ENCODE measurements at places on chromosomes 2 and 18. TPM values are rescaled to one million over a fixed set of nuclear protein-coding genes. Genes with fewer than 3 reads are reported as not detected.
A peak's percentile ranks its signal among the peaks of the same experiment; 100 is the strongest.

- peak; percentile 41 for DNase-seq
Measured at GRCh38 chr2:240411261-240412160, 24.0 kb upstream of the GPC1 start.

- DNase-seq: peak; percentile 72
Measured at GRCh38 chr2:62705859-62706720, 577 bp downstream of the EHBP1 start.

DNA sequence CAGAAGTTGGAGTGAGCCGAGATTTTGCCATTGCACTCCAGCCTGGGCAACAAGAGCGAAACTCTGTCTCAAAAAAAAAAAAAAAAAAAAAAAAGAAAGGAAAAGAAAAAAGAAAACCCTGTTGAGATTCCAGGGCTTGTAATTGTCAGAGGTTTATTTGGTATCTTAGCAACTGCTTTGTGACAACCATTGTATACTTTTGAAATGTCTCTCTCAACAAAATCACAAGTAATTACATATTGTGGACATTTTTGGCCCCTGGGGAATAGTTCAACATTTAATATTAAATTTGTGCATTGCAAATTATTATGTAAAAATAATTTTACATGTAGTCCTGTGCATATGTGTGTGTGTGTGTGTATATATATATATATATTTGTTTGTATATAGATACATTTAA is 270.8 kb downstream of the GALNT13 start:
- DNase-seq: no peak

GRCh38 chr2:74357627-74358026 is 14.4 kb upstream of the SLC4A5 start:
- DNase-seq: no peak

DNA sequence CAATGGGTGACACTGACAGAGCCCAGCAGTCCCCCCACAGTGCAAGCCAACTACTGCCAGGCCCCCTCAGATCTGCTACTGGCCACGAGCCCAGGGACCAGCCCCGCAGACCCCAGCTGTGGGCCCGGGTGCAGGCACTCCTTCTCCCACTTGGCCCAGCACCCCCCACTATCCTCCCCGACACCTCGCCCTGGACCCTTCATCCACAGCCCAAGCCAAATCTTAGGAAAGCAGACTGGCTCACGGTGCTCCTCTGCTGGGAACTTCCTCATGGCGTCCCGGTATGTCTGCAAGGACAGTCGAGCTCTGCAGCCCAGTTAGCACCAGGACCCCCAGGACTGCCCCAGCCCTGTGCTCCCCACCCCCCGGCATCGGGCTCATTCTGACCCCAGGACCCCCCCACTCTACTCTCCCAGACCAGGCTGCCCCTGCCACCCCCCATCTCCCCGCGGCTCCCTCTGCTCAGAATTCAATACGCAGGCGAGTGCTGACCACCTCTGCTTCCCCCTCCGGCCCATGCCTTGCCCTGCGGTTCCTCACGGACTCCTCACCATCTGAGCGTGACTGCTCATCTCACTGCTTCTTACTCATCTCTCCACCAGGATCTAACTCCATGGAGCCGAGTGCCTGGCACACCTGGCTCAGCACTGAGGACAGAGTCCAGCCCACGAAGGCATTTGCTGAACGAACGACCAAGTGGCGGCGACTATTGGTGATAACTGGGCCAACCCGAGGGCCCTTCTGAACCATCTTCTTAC is 85.7 kb downstream of the PXDN start:
- no peak for DNase-seq

- peak; percentile 79 for DNase-seq
Measured at GRCh38 chr2:233480490-233481202, 85.9 kb downstream of the USP40 start.

GRCh38 chr2:200356857-200357384 is 50.4 kb downstream of the SPATS2L start:
- DNase-seq: no peak

DNA sequence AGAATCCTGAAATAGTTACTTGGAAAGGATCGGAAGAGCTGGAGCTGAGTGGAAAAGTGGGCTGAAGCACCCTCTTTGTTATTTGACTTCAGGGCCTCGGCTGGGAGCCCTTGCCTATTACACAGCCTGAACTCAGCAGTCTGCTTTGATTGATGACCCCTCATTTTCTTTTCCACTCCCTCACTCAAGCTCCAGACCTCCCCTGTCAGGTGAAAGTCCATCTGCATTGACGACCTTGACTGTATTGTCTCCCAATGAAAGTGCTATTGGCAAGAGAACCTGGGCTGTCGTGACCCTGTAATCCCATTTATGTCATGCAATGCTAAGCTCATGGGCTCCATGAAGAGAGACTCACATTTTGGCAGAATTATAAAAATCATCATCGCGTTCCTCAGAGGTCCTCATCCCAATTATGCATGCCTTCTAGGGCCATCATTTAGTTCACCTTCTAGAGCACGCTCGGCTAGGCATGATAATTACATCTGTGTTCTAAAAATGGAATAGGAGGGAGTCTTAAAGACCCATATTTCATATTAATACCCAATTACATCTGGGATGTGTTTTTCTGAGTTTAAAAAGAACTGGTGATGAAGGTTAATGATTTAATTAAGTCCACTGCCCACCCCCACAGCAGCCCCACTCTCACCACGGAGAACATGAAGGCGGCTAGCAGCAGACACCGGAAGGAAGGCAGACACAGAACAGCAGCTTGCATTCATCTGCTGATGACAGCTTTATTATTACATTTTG is 472.5 kb downstream of the PID1 start:
- DNase-seq: no peak

DNA sequence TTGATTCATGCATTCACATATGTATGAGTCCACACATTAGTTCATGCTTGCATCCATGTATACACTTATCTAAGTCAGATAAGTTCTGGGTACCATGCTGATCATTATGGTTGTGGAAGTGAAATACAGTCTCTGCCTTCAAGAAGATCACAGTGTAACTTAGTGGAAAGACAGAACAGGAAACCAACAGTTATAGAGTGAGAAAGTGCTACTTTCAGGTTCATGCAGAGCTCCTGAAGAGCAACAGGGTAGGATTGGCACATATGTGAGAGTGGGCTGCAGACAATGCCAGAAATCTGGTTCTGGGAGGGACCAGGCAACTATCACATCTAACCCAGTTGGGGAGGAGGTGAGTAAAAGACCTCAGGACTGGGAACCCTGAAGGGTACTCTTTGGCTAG is 35.4 kb upstream of the PGAP1 start:
- no peak for DNase-seq

- no peak for DNase-seq
Measured at GRCh38 chr2:136019306-136019705, 33.9 kb upstream of the DARS1 start.

- DNase-seq: no peak
Measured at GRCh38 chr18:50877545-50878265, 1.2 kb upstream of the ME2 start.

GRCh38 chr2:84639751-84640150 is 123.5 kb downstream of the DNAH6 start:
- no peak for DNase-seq

GRCh38 chr2:228624733-228625132 is 443.2 kb upstream of the SPHKAP start:
- DNase-seq: no peak

- DNase-seq: no peak
Measured at GRCh38 chr2:29394311-29394980, 279.2 kb downstream of the CLIP4 start.

RAD51AP2 gene
- total RNA-seq: not detected

CMPK2 gene
- 7.5 TPM for total RNA-seq

MYOM1 gene
- total RNA-seq: 9.7 TPM

LINC00305 gene
- total RNA-seq: not detected

TRPM8 gene
- not detected for total RNA-seq

ALKAL2 gene
- 1.9 TPM for total RNA-seq
